Iris pigment epithelial cell (primary cell): ENCODE measurements at places on chromosomes 5 and 9.
A peak's percentile ranks its signal among the peaks of the same experiment; 100 is the strongest.

DNA sequence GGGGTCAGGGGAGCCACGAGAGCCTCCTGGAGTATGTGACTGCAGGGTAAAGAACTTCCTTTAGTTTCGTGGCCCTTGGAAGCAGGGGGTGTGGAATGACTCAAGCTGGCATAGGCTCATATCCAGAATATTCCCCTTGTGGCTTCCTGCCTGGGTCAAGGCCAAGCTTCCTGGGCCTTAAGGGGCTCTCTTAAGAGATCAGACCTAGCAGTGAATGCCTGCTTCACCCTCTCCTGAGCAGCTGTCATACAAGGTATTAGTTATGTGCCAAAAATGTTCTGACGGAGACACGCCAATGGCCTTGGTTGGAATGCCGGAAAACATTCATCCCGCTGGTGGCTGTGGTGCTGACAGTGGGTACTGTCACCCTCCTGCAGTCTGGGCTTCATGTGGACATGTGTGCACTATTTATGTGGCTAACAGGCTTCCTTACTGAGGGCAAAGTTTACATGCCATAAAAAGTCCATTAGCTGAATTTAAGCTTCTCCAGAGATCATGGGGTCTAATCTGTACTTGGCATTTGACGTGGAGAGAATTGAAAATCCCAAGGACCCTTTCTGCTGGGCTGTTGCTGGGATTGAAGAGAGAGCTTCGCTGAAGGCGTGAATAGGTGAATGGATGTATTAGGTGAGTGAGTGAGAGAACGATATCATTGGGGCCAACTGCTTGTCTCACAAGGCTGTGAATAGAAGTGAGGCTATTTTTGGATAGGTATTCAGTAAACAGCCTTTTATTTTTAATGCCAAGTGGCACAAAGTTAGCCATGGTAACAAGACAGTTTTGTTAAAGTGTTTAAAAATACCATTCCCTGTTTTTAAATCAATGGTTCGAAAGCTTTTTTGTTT lies 156.8 kb downstream of the MACROH2A1 start:
- no peak for DNase-seq

GRCh38 chr5:90434116-90434714 lies 24.7 kb upstream of the CETN3 start:
- DNase-seq = peak; percentile 38

DNA sequence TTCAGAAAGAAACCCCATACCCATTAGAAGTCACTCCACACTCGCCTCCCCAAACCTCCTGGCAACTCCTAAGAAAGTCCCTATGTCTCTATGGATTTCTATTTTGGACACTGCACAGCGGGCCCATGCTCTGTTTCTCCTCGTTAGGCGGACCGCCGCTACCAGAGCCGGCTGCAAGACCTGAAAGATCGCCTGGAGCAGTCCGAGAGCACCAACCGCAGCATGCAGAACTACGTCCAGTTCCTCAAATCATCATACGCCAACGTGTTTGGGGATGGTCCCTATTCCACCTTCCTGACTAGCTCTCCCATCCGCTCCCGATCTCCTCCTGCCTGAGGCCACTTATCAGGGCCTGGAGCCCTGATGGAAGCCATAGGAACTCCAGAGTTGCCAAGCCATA lies 4.6 kb upstream of the GLE1 start:
- no peak for DNase-seq

- DNase-seq = no peak
These were observed 167.5 kb downstream of the TLE1 start for GRCh38 chr9:81521892-81522291.

- DNase-seq = no peak
These were observed 147.3 kb downstream of the KCTD16 start for GRCh38 chr5:144318011-144318410.

DNA sequence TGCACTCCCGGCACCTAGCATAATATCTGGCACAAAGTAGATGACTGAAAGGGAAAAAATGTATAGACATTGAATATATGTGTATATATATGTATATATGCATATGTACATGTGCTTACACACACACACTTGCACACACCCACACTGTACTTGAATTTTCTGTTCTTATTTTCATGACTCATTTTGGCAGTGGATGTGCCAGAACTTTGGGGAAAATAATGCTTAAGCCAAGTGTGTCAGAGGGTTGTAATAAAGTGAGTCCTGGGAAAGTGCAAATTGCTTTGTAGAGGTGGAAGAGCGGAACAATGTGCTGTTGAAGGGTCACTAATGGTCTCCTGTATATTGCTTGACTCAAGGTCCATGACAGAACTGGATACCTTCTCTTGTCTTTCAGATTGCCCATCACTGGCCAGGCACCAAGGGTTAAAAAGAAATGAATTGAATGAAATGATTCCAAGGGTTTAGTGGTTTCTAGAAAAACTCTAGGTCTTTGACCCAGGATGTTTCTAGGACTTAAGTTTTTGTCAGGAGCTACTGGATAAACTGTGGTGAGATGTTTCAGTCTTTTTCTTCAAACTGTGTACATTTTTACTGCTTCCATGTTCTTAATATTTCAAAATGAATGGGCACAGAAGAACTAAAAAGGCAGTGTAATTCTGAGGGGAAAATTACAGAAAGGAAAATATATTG lies 129.9 kb upstream of the MOCS2 start:
- peak; percentile 29 for DNase-seq
